ENCODE measurements at places on chromosomes 7 and 10. TPM values are rescaled to one million over a fixed set of nuclear protein-coding genes. Genes with fewer than 3 reads are reported as not detected.

- H3K27me3 ChIP-seq = no peaks in the 10 kb centered on the region
- H3K4me1 ChIP-seq = no peaks in the 10 kb centered on the region
- H3K27ac ChIP-seq = no peak overlapping the region
- H3K36me3 ChIP-seq = no peaks in the 10 kb centered on the region
- DNase-seq = no peak
Observed at GRCh38 chr10:26983156-26983555, 117.1 kb downstream of the ANKRD26 start.

- no peaks in the 10 kb centered on the region for H3K4me1 ChIP-seq
- DNase-seq = no peak
- H3K27me3 ChIP-seq = no peaks in the 10 kb centered on the region
- H3K36me3 ChIP-seq = no peaks in the 10 kb centered on the region
- H3K4me3 ChIP-seq = no peak overlapping the region
Observed at GRCh38 chr7:25521236-25521635, 292.9 kb upstream of the NPVF start.

The CYP26C1 gene
- not detected for polyA plus RNA-seq

DNA sequence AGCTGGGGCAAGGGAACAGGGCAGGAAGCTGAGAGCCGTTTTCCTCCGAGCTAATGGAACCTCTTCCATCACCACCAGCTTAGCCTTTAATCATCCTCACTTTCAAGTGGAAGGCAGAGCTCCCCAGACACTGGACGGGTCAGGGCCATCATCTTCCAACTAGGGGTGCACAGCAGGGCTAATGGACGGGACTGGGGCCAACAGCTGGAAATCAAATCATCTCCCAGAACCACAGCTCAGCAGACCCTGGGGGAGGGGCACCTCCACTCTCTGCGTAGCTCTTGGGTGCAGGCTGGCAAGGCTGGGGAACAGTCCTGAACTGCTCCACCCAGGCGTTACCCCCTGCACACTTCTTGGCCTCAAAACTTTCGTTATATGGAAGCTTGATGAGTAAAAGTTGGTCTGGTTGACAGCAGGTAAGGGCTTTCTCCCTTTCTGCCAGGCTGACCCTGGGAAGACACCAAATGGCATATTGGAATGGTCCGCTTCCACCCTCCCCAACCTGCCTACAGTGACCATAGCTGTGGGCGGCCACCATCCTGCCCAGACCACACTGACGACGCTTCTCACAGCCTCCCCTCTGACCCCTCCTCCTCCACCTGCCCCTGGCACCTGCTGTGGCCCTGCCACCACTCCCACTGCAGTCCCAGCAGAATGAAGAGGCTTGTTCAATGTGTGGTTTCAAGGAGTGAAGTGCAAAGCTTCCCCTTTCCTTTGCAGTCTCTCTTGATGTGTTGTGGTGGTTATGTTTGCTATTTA, 51.7 kb upstream of the RET start:
- H3K36me3 ChIP-seq = no peaks in the 10 kb centered on the region
- no peak for DNase-seq
- H3K4me3 ChIP-seq = no peak overlapping the region
- H3K27me3 ChIP-seq = no peaks in the 10 kb centered on the region
- no peak overlapping the region for H3K27ac ChIP-seq
- H3K4me1 ChIP-seq = no peaks in the 10 kb centered on the region

The LRMDA gene
- polyA plus RNA-seq = 20.6 TPM

- DNase-seq = no peak
- no peaks in the 10 kb centered on the region for H3K36me3 ChIP-seq
- no peak overlapping the region for H3K27ac ChIP-seq
- H3K4me3 ChIP-seq = no peak overlapping the region
Observed at GRCh38 chr7:30871655-30872054, 40.0 kb upstream of the AQP1 start.

GRCh38 chr10:86368046-86368445, 1.5 kb upstream of the GRID1 start:
- DNase-seq = peak; percentile 2
- H3K4me3 ChIP-seq = no peak overlapping the region

The ATG9B gene
- 0.19 TPM for polyA plus RNA-seq

The SPDYE11 gene
- polyA plus RNA-seq = 0.11 TPM

DNA sequence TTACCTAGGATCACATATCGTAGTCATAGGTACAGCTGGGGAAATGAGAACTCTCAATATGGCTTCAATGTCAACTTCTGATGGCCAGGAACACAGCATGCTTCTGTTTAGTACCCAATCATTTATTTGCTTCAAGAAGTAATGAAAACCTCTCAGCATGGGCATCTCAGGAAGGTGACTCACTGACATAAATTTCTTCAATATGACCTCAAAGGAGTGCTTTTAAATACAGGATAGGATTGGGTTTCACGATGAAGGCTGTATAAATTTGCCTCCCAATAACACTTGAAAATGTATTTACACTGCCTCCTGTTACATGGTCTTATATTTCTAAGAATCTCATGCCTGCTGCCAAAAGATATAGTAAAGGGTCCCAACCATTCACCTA, 15.1 kb downstream of the ITGA8 start:
- no peak overlapping the region for H3K4me3 ChIP-seq
- no peak for DNase-seq
- H3K27ac ChIP-seq = no peak overlapping the region
- H3K36me3 ChIP-seq = no peaks in the 10 kb centered on the region

- no peaks in the 10 kb centered on the region for H3K4me1 ChIP-seq
- no peak overlapping the region for H3K4me3 ChIP-seq
- DNase-seq = no peak
- H3K27ac ChIP-seq = no peak overlapping the region
Observed at GRCh38 chr7:94562525-94562924, 52.9 kb downstream of the CASD1 start.

DNA sequence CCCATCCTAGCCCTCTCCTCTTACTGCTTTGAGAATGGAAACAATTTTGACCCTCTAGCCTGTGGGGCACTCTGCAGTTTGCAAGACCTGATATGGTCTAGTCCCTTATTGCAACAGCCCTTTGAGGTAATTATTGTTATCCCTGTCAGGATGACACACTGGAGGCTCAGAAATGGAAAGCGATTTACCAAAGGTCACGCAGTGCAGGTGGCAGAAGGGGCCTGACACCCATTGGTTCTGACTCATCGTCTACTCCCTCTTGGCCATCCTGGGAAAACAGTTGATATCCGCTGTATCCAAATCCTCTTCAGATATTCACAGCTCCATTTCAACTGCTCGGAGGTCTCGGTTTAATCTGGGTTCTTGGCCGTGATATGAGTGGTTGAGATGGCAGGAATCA, 44.7 kb upstream of the AQP1 start:
- H3K27me3 ChIP-seq = no peaks in the 10 kb centered on the region
- no peaks in the 10 kb centered on the region for H3K36me3 ChIP-seq
- no peak for DNase-seq
- H3K4me1 ChIP-seq = peaks cover 6% of the 10 kb centered on the region

The SFMBT2 gene
- polyA plus RNA-seq = 8.5 TPM

DNA sequence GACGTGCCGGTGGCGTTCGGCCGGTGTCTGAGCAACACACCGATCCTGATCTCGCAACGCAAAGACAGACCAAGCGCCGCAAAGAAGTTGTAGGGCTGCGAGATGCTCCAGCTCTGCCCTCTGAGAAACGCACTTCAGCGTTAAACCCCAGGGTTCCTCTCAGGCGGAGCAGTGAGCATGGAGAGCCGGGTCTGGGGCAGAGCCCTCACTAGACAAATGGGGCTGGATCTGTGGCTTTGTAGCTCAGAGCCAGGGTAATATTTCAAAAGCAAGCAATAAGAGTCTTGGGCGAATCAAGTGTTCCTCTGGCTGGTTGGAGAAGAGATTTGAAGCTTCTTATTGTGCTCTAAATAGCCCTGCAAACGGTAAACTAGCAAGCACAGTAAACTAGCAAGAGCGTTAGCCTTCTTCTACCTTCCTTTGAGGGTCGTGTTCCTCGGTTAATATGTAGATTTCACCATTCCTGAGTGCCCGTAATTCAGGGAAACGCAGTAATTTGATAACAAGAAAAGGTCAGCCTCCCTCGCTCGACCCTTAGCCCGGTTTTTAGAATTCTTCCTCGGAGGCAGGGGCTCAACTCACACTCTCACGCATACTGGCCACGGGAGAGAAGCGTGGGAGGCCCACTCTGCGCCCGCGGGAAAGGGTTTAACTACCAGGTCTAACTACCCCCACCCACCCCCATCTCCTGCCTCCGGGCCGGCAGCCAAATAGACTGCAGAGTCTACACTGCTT, 6.7 kb downstream of the SKAP2 start:
- peak; percentile 22 for DNase-seq
- no peak overlapping the region for H3K27ac ChIP-seq
- no peaks in the 10 kb centered on the region for H3K27me3 ChIP-seq
- no peak overlapping the region for H3K4me3 ChIP-seq

DNA sequence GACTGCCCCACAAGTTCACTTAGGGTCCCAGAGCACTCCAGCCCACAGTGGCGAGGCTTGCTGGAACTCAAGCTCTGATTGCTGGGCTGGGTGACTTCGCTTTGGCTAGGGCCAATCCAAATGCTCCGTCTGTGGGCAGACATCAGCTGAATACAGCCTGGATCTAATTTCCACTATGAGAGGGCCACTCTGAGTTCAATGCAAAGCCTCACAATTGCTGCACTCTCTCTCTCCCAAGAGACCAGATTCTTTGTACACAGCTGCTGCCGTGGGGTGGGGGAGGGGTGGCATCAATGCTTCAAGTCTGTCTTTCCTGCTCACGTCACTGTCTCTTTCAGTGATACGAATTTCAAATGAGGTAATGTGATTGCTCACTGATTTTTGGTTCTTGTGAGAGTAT, 47.3 kb upstream of the BPGM start:
- no peak overlapping the region for H3K4me3 ChIP-seq
- no peaks in the 10 kb centered on the region for H3K36me3 ChIP-seq
- no peaks in the 10 kb centered on the region for H3K4me1 ChIP-seq
- no peak overlapping the region for H3K27ac ChIP-seq
- no peak for DNase-seq
- H3K27me3 ChIP-seq = no peaks in the 10 kb centered on the region

GRCh38 chr10:96910488-96911395, 78.6 kb downstream of the LCOR start:
- peaks cover 2% of the 10 kb centered on the region for H3K4me1 ChIP-seq
- no peak overlapping the region for H3K4me3 ChIP-seq
- H3K36me3 ChIP-seq = no peaks in the 10 kb centered on the region

DNA sequence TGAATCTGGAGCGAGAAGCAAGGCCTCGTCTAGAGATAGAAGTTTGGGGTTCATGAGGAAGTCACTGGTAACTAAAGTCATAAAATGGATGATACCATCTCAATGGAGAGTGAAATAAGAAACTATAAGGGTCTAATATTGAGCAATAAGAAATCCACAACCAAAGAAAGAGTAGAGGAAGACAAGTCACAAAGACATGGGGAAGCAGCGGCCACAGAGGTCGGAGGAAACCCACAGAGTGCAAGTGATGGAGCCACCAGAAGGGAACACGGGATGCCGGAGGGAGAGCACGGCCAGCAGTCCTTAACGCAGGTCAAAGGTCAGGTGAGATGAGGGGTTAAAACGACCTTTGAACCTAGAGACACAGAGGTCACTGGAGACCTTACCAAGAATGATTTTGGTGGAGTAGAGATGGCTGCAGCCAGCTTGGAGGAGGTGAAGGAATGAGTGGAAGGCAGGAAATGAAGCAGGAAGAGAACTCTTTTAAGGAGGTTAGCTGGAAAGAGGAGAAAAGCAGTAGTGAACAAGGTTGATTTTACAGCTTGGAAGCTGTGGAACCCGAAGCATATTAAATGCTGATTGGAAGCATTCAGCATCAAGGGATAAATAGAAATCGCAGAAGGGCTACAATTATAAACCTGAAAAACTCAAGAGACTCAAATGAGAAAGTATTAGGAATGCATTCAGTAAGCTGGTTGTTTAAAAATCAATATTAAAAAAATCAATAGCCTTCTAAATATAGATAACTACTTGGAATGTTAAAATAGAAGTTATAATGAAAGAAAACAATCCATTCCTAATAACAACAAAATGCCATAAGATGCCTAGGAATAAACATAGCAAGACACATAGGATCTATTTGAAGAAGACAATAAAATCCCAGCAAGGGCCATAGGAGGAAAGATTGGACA, 93.7 kb downstream of the SVOPL start:
- H3K36me3 ChIP-seq = no peaks in the 10 kb centered on the region
- H3K4me1 ChIP-seq = peaks cover 4% of the 10 kb centered on the region
- no peak overlapping the region for H3K4me3 ChIP-seq
- no peak overlapping the region for H3K27ac ChIP-seq
- no peaks in the 10 kb centered on the region for H3K27me3 ChIP-seq

Measured in ovary (tissue), 10 donors.